Right lobe of liver (tissue), 6 donors: ENCODE measurements at places on chromosomes 11 and 22. TPM values are rescaled to one million over a fixed set of nuclear protein-coding genes. Genes with fewer than 3 reads are reported as not detected.

The BCR gene
- 23.8 TPM for total RNA-seq

The CD82 gene
- total RNA-seq: 18.9 TPM

The SMIM35 gene
- not detected for total RNA-seq

The BCO2 gene
- total RNA-seq: 33.3 TPM

The TXN2 gene
- 82.0 TPM for total RNA-seq

The FAR1 gene
- total RNA-seq: 4.7 TPM
